Muscle of arm (tissue), 14 donors: ENCODE measurements at places on chromosomes 7 and 10. TPM values are rescaled to one million over a fixed set of nuclear protein-coding genes. Genes with fewer than 3 reads are reported as not detected.

GATA3 gene
- 15.6 TPM for polyA plus RNA-seq

PRKG1 gene
- 39.6 TPM for polyA plus RNA-seq

STOX1 gene
- 3.2 TPM for polyA plus RNA-seq

TMEM229A gene
- not detected for polyA plus RNA-seq

SPDYE17 gene
- polyA plus RNA-seq = not detected

MEPCE gene
- 33.8 TPM for polyA plus RNA-seq

DNAJC30 gene
- polyA plus RNA-seq = 6.6 TPM

CFAP43 gene
- 0.67 TPM for polyA plus RNA-seq

ZP3 gene
- polyA plus RNA-seq = 1.5 TPM

CALHM1 gene
- polyA plus RNA-seq = not detected

AFAP1L2 gene
- polyA plus RNA-seq = not detected

- no peak for DNase-seq
Observed at GRCh38 chr10:131580076-131580652, 268.6 kb upstream of the TCERG1L start.

DNA sequence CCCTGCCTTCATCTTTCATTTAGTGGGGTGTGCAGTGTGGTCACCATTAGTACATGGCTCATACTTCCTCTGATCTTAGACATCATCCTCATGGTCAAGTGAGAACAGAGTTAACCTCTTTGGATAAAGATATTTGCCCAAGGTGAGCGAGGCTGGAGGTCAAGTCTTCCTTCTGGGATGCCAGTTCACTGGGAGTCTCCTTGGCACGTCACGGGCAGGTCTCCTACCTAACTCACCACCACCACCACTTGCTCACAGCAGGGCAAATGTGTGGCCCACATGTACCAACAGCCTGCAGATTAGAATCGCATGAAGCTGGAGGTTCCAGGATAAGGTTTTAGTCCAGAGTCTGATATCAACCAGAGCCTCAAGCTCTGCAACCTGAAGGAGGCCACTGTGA, 164.6 kb downstream of the USP6NL start:
- no peak for DNase-seq

- no peak for DNase-seq
Observed at GRCh38 chr7:11082552-11083213, 109.0 kb downstream of the PHF14 start.

DNA sequence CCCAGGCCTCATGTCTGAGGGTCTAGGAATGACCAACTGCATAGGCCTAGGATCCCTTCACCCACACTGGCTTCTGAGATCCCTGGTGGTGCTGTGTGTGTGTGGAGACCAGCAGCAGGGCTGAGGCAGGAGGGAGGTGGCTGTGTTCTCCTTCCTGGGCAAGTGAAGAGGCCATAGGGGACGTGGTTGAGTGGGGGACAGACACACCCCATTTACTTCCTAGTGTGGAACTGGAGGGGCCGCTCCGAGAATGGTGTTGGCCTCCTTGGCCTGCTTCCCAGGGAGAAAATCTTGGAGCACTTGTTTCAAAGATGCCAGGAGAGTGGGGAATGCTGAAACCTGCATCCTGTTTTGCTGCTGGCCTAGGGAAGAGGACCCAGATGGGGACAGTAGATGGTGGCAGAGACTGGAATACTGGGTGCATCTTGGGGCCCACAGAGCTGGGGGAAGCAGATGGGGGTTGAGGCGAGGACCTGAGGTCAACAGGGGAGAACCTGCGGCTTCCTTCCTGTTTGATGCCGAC, 19.1 kb downstream of the UBTD1 start:
- no peak for DNase-seq

- DNase-seq = no peak
Observed at GRCh38 chr10:97575127-97575668, 2.6 kb downstream of the ANKRD2 start.

GRCh38 chr7:55531536-55531935, 40.8 kb downstream of the VOPP1 start:
- DNase-seq = no peak

GRCh38 chr7:31835471-31835870, 148.5 kb downstream of the PPP1R17 start:
- DNase-seq = no peak

DNA sequence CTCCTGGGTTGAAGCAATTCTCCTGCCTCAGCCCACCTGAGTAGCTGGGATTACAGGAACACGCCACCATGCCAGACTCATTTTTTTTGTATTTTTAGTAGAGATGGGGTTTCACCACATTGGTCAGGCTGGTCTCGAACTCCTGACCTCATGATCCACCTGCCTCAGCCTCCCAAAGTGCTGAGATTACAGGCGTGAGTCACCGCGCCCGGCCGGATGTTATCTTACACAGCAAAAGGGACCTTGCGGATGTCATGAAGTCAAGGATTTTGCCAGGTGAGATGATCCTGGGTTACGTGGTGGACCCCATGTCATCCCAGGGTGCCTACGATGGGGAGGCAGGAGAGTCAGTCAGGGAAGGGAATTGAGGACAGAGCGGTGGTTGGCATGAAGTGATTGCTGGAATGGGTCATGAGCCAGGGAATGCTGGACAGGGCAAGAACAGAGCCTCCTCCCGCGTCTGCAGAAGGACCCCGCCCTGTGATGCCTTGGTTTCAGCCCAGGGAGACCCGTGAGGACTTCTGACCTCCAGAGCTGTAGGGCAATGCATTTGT, 8.7 kb upstream of the UBE3C start:
- no peak for DNase-seq

GRCh38 chr7:151597541-151598444, 78.1 kb upstream of the RHEB start:
- no peak for DNase-seq

- no peak for DNase-seq
Observed at GRCh38 chr7:94345907-94346306, 48.8 kb upstream of the COL1A2 start.

GRCh38 chr7:277228-277627, 12.7 kb upstream of the FOXL3 start:
- DNase-seq = no peak

DNA sequence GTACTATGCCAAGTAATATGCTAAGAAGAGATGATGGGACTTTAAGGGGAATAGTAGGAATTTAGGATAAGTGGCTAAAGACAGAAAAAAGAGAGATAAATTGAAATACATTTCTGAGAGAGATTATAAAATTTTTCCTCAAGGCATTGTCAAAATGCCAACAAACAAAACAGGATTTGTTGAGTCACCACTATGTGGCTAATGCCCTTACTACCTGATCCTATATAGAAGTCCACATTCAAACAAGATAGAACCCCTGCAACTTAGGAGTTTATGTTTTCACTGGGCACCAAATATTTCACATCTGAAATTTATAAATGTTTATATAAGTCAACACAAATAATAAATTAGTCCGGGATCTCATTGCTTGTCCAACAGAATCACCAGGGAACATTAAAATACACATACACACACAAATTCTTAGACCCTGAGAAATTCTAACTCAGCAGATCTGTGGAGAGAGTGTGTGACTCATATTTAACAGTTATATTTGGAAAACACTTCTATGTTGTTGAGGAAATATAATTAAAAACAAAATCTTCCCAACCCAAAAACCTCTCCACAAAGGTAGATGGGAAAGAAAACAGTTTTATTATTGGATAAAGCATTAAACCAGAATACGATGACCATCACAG, 154.3 kb downstream of the PPP1R3A start:
- no peak for DNase-seq

GRCh38 chr10:49158915-49159314, 25.1 kb upstream of the FAM170B start:
- DNase-seq = no peak

- no peak for DNase-seq
Observed at GRCh38 chr10:107490389-107490788, 325.9 kb upstream of the SORCS1 start.

- DNase-seq = no peak
Observed at GRCh38 chr10:4282496-4282895, 497.5 kb upstream of the KLF6 start.

- DNase-seq = no peak
Observed at GRCh38 chr7:33841031-33841430, 64.3 kb upstream of the BMPER start.

DNA sequence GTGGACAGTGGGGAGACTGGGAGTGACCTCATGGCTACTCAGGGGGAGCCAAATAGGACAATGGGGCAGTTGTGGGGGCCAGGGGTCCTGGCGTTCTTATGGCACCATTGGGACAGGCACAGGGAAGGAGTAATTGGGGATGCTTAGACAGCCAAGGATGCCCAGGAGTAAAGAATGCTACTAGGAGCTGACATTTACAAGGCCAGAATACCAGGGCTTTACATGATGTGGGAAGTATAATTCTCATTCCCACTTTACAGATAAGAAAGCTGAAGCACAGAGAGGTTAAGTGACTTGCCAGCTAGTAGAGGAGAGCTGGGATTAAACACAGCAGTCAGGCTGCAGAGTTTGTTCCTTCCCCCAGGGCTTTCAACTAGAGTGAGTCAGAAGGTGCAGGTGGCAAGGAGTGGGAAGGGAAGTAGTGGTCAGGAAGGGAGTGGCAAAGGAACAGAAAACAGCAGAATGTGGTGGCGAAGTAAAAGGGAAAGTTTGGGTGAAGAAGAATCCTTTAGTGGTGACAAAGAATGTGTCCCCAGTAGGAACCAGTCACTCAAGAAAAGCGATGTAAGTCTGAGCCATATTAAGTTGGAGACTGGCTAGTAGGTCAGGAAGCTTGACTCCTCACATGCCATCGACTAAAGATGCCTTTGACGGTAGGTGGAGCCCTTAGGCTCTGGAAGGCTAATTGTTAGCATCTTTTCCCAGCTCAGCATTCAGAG, 32.8 kb downstream of the CPVL start:
- DNase-seq = no peak
